IPS DF 6.9 (cell line): ENCODE measurements at places on chromosomes 13 and 19.

DNA sequence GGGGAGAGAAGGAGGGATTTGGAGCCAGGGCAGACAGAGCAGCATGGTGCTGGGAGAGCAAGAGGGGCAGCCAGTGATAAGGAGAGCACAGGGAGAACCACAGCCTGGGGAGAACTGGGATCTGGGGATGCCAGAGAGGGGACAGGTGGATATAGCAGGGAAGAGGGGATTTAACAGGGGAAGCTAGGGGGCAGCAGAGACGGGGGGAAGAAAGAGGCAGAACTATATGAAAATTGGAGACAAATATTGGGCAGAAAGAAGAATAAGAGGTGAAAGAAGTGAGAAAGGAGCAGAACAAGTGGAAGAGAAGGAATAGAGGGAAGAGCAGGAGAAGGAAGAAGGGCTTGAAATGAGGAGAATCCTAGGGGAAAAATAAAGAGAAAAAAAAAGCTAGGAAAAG, 6.5 kb upstream of the ZNF528 start:
- H3K4me3 ChIP-seq = no peak overlapping the region
- no peak overlapping the region for H3K27ac ChIP-seq
- DNase-seq = no peak
- H3K27me3 ChIP-seq = no peaks in the 10 kb centered on the region
- H3K36me3 ChIP-seq = no peaks in the 10 kb centered on the region; the same call in 1 of the 2 replicates

DNA sequence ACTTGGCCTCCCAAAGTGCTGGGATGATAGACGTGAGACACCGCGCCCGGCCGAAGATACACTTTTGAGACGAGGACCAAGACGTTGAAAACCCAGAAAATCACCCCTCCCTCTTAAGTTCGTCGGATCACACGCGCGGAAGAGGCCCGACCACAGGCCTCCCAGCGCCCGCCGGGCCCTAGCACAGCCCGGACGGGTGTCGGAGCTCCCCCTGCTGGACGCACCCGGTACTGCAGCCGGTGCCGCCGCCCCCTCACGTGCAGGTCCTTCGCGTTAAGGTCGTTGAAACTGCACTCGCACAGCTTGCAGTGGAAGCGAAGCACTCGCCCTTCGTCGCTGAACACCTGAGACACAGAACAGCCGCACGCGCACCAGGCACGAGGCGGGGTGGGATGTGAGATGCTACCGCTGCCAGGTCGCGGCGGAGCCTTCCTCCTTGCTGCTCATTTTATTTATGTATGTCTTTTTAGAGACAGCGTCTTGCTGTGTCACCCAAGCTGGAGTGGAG, 35.7 kb upstream of the MATK start:
- no peaks in the 10 kb centered on the region for H3K36me3 ChIP-seq
- H3K27me3 ChIP-seq = no peaks in the 10 kb centered on the region
- DNase-seq = peak; percentile 39
- no peak overlapping the region for H3K27ac ChIP-seq
- H3K4me3 ChIP-seq = no peak overlapping the region
- H3K4me1 ChIP-seq = no peaks in the 10 kb centered on the region

- H3K27ac ChIP-seq = no peak overlapping the region
- no peaks in the 10 kb centered on the region for H3K27me3 ChIP-seq
- no peaks in the 10 kb centered on the region for H3K4me1 ChIP-seq
- DNase-seq = no peak
These were observed 25.6 kb downstream of the EDNRB start for GRCh38 chr13:77893066-77893465.

GRCh38 chr19:9065457-9066014, 21.3 kb upstream of the OR1M1 start:
- H3K4me1 ChIP-seq = no peaks in the 10 kb centered on the region
- no peak for DNase-seq
- no peaks in the 10 kb centered on the region for H3K36me3 ChIP-seq
- no peaks in the 10 kb centered on the region for H3K27me3 ChIP-seq

GRCh38 chr13:50410921-50411746, 395.9 kb downstream of the KCNRG start:
- no peaks in the 10 kb centered on the region for H3K36me3 ChIP-seq
- no peaks in the 10 kb centered on the region for H3K27me3 ChIP-seq
- no peak overlapping the region for H3K4me3 ChIP-seq
- no peaks in the 10 kb centered on the region for H3K4me1 ChIP-seq

GRCh38 chr13:27081893-27082679, 89.5 kb downstream of the USP12 start:
- DNase-seq = no peak
- no peak overlapping the region for H3K27ac ChIP-seq
- H3K27me3 ChIP-seq = no peaks in the 10 kb centered on the region
- no peak overlapping the region for H3K4me3 ChIP-seq
- no peaks in the 10 kb centered on the region for H3K36me3 ChIP-seq
- peaks cover 2% of the 10 kb centered on the region; the same call in 1 of the 2 replicates for H3K4me1 ChIP-seq
